ENCODE measurements at places on chromosomes 3 and 15. TPM values are rescaled to one million over a fixed set of nuclear protein-coding genes. Genes with fewer than 3 reads are reported as not detected.

DNA sequence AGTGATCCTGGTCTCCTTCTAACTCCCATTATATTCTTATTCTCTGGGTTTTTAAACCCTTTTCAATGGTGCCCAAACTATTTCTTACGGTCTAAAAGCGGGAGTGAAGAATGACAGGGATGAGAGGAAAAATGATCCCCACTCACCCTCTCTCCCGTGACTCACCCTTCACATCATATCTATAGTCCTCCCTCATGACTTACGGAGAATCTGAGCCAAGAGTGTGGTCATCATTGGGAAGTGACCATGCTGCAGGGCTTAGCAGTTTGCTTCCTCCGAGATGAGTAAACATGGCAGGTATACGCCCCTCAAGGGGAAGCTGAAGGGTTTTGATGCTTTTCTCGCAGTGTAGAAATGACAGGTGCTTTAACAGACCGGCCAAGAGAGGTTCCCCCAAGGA is 274.0 kb downstream of the RYR3 start:
- no peaks in the 10 kb centered on the region for H3K27me3 ChIP-seq
- H3K4me3 ChIP-seq, result no peak overlapping the region
- no peak overlapping the region for H3K27ac ChIP-seq
- H3K4me1 ChIP-seq, result peaks cover 20% of the 10 kb centered on the region
- no peak for DNase-seq

DNA sequence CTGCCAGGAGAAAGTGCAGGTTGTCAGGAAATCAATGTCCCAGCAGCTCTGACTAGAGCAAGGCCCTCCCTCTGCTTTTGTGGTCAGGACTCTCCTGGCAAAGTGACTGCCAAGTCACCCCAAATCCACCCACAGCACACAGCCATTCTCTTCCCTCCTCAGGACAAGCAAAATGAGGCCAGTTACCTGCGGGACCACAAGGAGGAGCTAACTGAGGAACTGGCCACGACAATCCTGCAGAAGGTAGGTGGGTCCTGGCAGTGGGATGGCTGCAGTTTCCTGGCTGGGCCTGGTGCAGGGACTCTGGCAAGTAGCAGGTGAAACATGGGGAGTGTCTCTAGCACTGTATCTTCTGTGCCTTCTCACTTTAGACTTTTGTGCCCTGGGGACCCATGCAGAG is 142.5 kb upstream of the EIF1B start:
- H3K27me3 ChIP-seq, result no peaks in the 10 kb centered on the region
- no peak overlapping the region for H3K4me3 ChIP-seq
- H3K27ac ChIP-seq, result no peak overlapping the region
- H3K4me1 ChIP-seq, result no peaks in the 10 kb centered on the region

- H3K36me3 ChIP-seq, result peaks cover 9% of the 10 kb centered on the region
- H3K27me3 ChIP-seq, result no peaks in the 10 kb centered on the region
- no peak overlapping the region for H3K4me3 ChIP-seq
- no peak for DNase-seq
Measured at GRCh38 chr3:123618076-123618708, 33.3 kb upstream of the HACD2 start.

DNA sequence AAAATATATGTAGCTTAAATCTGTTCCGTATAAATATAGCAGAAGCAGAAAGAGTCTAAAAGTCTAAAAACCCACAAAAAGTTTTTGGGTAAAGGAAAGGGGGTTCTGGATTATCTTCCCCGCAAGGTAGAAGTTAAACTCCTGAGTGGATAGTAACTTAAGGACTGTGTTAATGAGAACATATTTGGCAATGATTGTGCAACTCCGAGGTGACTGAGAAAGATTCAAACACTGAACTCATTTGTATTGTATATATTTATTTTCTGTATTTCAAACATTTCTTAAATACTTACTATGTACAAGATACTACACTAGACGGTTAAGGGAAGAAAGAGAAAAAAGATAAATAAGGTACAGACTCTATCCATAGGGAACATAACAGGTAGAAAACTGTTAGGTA is 72.7 kb upstream of the PPIB start:
- no peak overlapping the region for H3K4me3 ChIP-seq
- H3K36me3 ChIP-seq, result peaks cover 2% of the 10 kb centered on the region
- H3K27me3 ChIP-seq, result no peaks in the 10 kb centered on the region
- no peak overlapping the region for H3K27ac ChIP-seq
- peaks cover 5% of the 10 kb centered on the region for H3K4me1 ChIP-seq

- H3K4me3 ChIP-seq, result no peak overlapping the region
- no peaks in the 10 kb centered on the region for H3K4me1 ChIP-seq
- peaks cover 22% of the 10 kb centered on the region for H3K36me3 ChIP-seq
- DNase-seq, result no peak
- H3K27me3 ChIP-seq, result no peaks in the 10 kb centered on the region
- no peak overlapping the region for H3K27ac ChIP-seq
Measured at GRCh38 chr3:122546151-122546550, 17.9 kb downstream of the PARP9 start.

DNA sequence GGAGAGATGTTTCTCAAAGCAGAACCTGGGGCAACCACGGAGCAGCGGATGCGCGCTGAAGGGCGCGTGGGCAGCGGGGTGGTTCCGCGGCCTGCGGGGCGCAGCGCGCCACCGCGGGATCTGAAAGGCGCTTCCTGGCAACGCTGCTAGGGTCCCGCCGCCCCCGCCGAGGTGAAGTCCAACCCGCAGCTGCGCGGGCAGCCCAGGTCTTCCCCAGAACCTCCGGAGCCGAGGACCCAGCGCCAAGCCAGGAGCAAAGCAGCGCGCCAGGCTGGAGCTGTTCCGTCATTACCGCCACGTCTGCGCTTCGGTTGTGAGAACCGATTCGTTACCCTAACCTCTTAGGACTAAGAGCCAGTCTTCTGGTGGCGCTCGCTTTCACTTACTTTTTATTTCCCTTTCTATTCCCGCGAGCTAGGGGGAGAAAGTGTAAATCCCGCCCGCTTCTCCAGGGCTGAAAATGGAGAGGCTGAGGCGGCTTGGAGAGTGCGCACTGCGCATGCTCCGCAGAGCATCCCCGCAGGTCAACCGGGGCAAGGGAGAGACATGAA is 3.2 kb upstream of the GABRG3 start:
- H3K36me3 ChIP-seq, result no peaks in the 10 kb centered on the region
- H3K27ac ChIP-seq, result no peak overlapping the region
- H3K4me3 ChIP-seq, result no peak overlapping the region
- no peaks in the 10 kb centered on the region for H3K4me1 ChIP-seq
- no peak for DNase-seq

Gene ZKSCAN7
- polyA plus RNA-seq, result 1.9 TPM

- no peak for DNase-seq
- H3K27ac ChIP-seq, result no peak overlapping the region
- H3K27me3 ChIP-seq, result peaks cover 38% of the 10 kb centered on the region
- H3K4me1 ChIP-seq, result peaks cover 3% of the 10 kb centered on the region
- H3K4me3 ChIP-seq, result no peak overlapping the region
Measured at GRCh38 chr15:88802250-88802990, 816 bp upstream of the ACAN start.

DNA sequence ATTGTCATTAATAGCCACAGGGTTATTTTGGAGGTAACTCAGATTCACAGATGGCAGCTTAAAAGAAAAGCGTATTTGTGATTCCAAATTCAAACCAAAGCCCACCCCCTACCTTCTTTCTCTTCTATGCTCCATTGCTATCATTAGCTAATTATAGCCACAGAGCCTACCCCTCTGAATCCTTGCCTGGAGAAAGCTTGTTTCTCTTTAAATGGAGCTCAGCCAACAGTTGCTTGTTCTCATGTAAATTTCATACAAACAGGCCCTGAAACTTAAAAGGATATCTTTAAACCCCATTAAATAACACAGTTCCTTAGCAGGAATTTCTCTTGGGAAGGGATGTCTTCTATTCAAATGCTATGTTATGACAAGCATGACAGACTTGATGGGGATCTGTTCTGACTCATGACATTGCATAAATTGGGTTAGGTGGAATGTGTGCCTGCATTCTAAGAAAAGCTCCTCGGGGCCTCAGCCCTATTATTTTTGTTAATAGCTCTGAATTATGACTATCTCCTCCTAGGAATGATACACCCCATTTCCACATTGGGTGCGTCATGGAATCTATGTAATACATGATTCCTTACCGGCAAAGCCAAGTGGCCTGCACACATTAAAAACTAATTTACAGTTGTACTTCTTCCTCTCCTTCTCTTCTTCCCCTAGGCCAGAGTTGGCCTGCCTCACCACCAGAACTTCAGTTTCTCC is 265.8 kb downstream of the TAFA4 start:
- H3K4me3 ChIP-seq, result no peak overlapping the region
- no peaks in the 10 kb centered on the region for H3K27me3 ChIP-seq
- DNase-seq, result peak; percentile 30
- no peak overlapping the region for H3K27ac ChIP-seq
- H3K4me1 ChIP-seq, result peaks cover 8% of the 10 kb centered on the region
- H3K36me3 ChIP-seq, result no peaks in the 10 kb centered on the region

Gene ILDR1
- 0.06 TPM for polyA plus RNA-seq

DNA sequence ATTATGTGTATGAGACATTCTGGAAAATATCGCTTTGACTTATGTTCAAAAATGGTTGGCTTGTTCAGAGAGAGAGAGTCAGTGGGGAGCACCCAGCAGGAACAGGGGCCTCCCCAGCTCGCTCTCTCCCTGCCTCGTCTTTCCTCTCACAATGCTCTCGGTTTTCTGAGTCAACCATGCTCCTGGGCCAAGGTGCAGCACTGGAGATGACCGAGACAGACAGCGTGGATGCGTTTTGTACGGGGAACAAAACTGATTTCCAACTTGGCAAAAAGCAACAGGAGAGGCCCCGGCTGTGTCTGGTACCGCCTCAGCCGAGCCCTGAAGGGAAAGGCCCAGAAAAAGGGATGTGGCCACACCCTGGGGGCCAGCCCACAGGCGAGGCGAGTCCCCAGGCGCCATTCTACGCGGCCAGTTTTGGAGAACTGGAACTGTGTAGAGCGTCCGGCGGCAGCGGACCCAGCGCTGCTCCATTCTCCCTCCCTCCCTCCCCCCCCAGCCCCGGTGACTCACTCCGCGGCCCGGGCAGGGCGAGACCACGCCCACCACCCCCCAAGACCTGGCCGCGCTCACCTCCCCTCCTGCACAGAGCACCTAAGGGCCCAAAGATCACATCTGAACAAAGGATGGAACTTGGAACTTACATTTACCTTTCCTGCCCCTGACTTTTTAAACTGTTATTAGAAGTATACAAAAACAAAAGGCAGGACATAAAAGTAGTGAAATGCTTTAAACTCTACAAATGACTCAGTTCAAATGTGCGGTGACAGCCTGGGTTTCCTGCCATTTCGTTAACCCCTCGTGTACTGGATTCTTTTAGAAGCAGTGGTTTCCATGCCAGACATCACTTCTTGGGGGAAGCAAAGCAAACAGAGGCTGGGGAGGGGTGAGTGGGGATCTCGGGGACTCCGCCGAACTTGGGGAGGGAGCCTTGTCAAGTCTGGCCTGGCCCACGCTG is 12.7 kb downstream of the ATP10A start:
- DNase-seq, result no peak
- H3K27ac ChIP-seq, result no peak overlapping the region
- no peaks in the 10 kb centered on the region for H3K36me3 ChIP-seq

- no peak overlapping the region for H3K27ac ChIP-seq
- H3K4me1 ChIP-seq, result no peaks in the 10 kb centered on the region
- H3K4me3 ChIP-seq, result no peak overlapping the region
- no peak for DNase-seq
Measured at GRCh38 chr15:27165590-27165989, 194.6 kb downstream of the GABRG3 start.

Gene NLGN1
- polyA plus RNA-seq, result not detected

Gene TM4SF4
- polyA plus RNA-seq, result not detected

DNA sequence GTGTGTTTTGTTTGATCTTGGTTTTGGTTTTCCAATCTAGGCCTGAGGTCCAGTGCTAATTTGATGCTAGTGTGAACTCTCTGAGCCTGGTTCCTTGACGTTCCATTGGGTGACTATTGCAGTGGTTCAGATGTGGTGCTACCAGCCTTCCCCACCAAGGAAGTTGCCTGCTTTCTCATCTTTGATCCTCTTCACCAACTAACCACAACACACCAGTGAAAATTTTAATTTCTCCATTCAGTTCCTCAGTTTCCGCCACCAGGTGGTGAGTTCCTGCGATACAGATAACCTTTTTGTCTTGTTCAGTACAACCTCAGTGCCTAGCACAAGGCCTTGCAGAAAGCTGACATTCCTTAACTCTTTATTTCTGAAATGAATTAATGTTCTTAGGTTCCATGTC is 337.4 kb upstream of the TPRG1 start:
- DNase-seq, result no peak
- no peak overlapping the region for H3K4me3 ChIP-seq

DNA sequence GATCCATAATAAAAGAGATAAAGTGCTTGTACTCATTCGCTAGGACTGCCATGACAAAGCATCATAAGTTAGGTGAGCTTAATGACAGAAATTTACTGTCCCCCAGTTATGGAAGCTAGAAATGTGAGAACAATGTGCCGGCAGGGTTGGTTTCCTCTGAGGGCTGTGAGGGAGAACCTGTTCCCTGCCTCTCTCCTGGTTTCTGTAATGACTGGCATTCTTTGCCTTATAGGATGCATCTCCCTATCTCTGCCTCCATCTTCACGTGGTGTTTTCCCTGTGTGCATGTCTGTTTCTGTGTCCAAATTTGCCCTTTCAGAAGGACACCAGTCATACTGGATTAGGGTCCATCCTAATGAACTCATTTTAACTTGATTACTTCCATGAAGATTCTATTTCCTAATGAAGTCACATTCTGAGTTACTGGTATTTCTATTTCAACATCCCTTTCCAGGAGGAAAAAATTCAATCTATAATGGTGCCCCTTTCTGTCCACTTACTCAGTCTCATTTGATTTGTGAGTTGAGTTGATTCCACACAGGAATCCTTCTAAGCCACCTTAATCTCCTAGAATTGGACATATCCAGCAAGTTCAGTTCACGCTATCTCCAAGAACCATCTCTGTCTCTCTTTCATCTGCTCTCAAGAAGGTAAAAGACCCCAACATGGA is 71.2 kb upstream of the LIPC start:
- no peaks in the 10 kb centered on the region for H3K36me3 ChIP-seq
- H3K4me3 ChIP-seq, result no peak overlapping the region
- no peaks in the 10 kb centered on the region for H3K27me3 ChIP-seq

Gene DNAH1
- polyA plus RNA-seq, result 0.70 TPM

- no peak overlapping the region for H3K4me3 ChIP-seq
- no peak for DNase-seq
- H3K27ac ChIP-seq, result no peak overlapping the region
- H3K4me1 ChIP-seq, result peaks cover 4% of the 10 kb centered on the region
- H3K27me3 ChIP-seq, result no peaks in the 10 kb centered on the region
Measured at GRCh38 chr3:120119846-120120510, 25.7 kb upstream of the GSK3B start.

Gene DNAH12
- 0.10 TPM for polyA plus RNA-seq

- no peak overlapping the region for H3K27ac ChIP-seq
- H3K4me1 ChIP-seq, result peaks cover 6% of the 10 kb centered on the region
- H3K36me3 ChIP-seq, result no peaks in the 10 kb centered on the region
Measured at GRCh38 chr15:65939901-65940617, 70.8 kb downstream of the RAB11A start.

GRCh38 chr3:18389108-18389733 is 35.9 kb downstream of the SATB1 start:
- no peaks in the 10 kb centered on the region for H3K36me3 ChIP-seq
- DNase-seq, result no peak
- no peak overlapping the region for H3K4me3 ChIP-seq
- no peak overlapping the region for H3K27ac ChIP-seq
- H3K4me1 ChIP-seq, result no peaks in the 10 kb centered on the region

Data from keratinocyte (primary cell).